NCI-H146 (cell line): ENCODE measurements at places on chromosomes 2 and 18.

DNA sequence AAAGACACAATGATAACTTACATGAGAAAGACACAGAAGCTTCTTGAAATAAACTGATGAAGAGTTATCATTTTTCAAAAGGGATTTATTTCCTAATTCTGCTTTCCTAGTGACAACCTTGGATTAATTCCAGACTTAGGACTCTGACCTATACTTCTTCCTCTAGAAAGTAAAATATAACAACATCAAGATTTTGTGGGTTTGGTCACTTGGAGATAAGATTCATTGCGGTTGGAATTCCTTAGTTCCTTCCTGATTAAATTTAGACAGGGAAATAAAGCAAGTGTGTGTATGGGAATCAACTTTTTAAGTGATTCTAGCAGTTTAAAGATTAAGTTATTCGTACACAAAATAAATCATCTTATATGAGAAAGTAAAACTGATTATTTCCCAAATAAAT lies 208.4 kb upstream of the CCDC150 start:
- no peak for DNase-seq

DNA sequence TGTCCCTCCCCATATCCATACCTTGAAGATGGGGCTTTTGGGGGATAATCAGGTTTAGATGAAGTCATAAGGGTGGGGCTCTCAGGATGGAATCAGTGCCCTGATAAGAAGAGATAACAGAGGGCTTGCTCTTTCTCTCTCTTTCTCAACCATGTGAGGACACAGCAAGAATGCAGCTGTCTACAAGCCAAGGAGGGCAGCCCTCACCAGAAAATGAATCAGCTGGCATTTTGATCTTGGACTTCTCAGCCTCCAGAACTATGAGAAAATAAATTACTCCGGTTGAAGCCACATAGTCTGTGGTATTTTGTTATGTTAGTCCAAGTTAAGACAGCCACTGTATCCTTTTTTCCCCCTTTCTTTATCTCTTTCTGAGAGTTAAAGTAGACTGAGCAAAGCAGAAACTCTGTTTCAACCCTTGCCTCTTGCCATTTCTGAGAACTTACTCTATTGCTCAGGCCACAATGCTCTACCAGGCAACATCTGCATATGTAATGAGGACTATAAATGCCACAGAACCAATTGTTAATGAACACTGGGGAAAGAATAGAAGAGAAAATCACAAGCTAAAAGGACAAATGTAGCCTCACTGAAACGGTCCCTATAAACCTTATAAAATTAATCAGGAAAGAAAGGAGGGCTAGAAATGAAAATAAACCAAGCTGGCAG lies 56.9 kb downstream of the SRBD1 start:
- no peak for DNase-seq

DNA sequence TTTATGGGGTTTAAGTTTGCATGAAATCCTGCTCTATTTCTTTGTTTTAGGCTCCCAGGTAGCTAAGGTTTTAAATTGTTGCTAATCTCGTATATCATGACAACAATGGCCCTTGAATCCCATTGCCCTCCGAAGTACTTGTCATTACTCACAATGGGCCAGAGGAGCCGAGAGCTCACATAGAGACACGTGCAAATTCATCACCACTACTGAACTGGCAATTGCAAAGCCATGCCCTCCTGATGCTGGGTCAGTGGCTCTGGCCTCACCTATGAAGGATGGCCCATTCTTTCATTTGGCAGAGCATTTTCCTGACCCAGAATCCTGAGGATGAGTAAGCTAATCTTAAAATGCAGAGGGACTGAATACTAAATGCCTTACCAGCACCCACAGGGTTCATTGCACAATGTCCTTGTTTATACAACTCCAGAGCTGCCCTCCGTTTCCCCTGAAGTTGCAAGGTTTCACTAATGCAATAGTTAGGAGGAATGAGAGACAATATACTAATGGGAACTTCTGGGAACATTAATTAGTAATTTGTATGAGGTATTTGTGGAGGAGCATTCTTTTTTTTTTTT lies 71.6 kb upstream of the GAREM1 start:
- no peak for DNase-seq

- DNase-seq: no peak
Measured at GRCh38 chr18:23066504-23067039, 68.7 kb upstream of the CABLES1 start.

GRCh38 chr2:189676471-189676870 lies 2.0 kb downstream of the ANKAR start:
- no peak for DNase-seq

DNA sequence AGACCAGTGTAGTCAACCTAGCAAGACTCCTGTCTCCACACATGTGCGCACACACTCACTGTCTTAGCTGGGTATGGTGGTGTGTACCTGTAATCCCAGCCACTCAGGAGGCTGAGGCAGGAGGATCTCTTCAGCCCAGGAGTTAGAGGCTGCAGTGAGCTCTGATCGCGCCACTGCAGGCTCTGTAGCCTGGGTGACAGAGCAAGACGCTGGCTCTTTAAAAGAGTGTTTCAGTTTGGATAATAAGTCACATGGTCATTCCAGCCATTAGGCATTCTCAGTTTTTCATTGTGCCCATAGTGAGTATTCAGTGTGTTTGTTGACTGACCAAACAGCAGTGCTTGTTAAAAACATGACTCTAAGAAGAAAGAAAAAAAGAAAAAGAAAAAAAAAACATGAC lies 31.0 kb downstream of the RAB10 start:
- DNase-seq: no peak

DNA sequence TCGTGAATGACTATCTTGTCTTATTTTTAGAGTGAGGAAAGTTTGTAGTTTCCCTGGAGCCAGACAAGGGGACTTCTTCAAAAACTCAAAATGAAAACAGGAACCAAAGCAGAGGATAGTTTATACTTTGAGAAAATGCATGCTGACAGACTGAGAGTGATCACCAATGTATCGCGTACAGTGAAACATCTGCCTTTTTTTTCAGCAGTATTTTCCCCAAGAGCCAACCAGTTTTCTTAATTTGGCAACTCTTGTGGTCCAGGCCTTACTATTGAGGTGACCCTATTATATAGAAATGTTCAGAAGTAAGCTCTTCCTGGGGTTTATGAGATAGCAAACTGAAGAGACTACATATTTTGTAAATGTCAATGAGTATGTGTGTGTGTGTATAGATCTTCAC lies 153.7 kb upstream of the VRK2 start:
- DNase-seq: no peak

- DNase-seq: no peak
Measured at GRCh38 chr2:44838116-44838790, 103.2 kb upstream of the SIX3 start.

DNA sequence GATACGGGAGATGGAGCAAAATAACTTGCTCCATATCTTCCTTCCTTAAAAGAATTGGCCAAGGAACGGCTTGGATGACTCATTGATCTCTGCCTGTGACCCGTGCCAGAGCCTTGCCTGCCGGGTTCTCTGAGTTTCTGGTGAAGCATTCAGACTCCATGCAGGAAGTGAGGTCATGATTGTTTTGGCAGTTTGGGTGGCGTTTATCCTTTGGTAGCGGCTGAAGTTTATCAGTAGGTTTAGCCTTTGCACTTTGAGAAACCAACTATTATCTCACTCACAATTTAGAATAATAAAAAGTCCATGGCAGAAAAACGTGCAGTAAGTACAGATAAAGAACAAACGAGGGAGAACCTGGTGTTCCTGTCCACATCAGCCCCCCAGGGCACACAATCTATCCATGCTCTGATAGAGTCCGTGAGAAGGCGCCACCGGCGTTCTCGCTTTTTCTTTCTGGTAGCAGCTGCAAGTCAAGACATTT lies 15.0 kb upstream of the CTAGE1 start:
- no peak for DNase-seq

- no peak for DNase-seq
Measured at GRCh38 chr18:74528478-74528877, 5.8 kb upstream of the CNDP1 start.

DNA sequence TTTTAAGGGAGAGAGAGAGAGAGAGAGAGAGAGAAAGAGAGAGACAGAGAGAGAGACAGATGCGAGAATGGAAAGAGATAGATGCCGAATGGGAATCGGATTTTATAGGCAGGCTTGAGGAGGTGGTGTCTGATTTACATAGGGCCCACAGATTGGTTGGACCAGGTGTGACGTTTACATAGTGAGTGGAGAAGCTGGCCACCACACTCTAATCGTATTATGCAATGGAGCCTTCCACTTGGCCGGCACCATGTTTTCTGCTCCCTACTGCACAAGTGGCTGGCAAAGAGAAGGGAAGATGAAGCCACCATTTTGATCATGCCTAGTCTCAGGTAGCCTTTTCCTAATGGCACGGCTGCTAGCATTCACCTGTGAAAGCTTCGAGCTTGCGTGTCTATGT lies 33.9 kb downstream of the CD8B2 start:
- DNase-seq: no peak

DNA sequence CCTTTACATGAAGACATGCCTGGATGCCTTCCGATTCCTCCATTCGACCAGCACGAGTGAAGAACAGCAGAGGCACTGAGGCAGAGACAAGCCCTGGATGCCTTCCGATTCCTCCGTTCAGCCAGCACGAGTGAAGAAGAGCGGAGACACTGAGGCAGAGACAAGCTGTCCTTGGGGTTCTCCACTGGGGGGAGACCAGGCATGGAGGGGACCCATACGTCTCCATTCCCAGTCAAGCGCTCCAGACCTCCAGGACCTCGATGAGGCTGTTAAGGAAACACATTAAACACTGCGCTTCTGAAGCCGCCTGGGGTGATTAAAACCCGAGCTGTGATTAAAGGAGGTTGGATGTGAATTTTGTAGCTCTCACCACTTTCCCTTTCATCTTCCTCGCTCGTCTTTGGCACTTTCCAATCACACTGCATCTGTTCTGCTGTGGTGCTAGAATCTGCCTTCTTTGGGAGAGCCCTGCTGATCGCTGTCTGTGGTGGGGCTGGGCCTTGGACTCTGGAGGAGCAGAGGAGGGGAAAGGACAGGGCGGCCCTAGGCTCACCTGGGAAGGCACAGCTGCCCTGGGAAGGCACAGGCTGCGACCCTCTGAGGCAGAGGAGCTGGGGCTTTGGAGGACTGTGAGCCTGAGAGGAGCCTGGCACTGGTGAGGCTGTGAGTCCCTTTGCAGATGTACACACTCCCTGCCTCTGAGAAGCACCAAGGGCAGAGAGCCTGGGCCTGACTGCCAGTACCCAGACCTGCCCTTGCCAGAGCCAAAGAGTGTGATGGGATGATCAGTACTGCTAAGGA lies 463.1 kb upstream of the HS6ST1 start:
- DNase-seq: no peak

DNA sequence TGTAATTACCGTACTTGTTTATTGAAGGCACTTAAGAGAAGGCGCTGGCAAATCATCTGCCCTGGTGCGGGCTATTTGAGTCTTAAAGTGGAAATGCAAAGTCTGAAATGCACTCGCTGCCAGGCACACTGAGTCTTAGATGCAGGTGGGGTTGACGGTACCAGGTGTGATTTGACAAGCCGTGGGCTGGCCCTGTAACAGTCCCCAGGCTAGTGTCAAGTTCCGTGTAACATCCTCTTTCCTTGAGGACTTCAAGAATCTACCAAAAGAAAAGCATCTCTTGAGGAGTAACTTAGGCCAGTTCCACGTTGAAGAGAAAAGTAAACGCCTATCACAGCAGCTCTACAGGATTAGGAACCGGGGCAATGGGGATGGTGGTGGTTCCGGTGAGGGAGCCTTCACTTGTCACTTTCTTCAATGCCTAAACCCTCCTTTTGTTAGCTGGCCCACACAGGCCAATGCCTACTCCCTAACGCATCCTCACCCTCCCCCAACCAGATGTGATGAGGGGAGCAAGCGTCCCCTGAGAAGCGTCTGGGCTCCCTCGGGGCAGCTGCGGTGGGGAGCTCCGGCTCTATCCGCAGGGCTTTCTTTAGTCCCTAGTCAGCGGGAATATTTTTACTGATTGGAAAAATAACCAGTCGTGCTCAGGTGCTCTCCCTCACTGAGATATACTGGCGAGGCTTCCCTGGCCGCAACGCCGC lies 1.5 kb upstream of the UGP2 start:
- DNase-seq: peak; percentile 63

GRCh38 chr2:30127016-30127893 lies 19.6 kb upstream of the YPEL5 start:
- DNase-seq: no peak
